ENCODE measurements at places on chromosomes 5 and 9.

GRCh38 chr9:88742483-88742882 is 207.5 kb downstream of the NXNL2 start:
- H3K27me3 ChIP-seq = peaks cover 3% of the 10 kb centered on the region
- no peaks in the 10 kb centered on the region for H3K4me1 ChIP-seq
- no peak overlapping the region for H3K27ac ChIP-seq
- no peaks in the 10 kb centered on the region for H3K36me3 ChIP-seq

GRCh38 chr9:124482431-124483031 is 24.7 kb downstream of the NR5A1 start:
- no peak for DNase-seq
- no peaks in the 10 kb centered on the region for H3K36me3 ChIP-seq
- no peak overlapping the region for H3K4me3 ChIP-seq
- no peak overlapping the region for H3K27ac ChIP-seq
- peaks cover 12% of the 10 kb centered on the region for H3K27me3 ChIP-seq

- DNase-seq = no peak
- no peaks in the 10 kb centered on the region for H3K36me3 ChIP-seq
- H3K4me1 ChIP-seq = no peaks in the 10 kb centered on the region
- H3K27ac ChIP-seq = no peak overlapping the region
Observed at GRCh38 chr5:118551031-118551430, 437.3 kb downstream of the DTWD2 start.

GRCh38 chr9:3879315-3879714 is 353.5 kb upstream of the RFX3 start:
- H3K4me3 ChIP-seq = no peak overlapping the region
- H3K27me3 ChIP-seq = no peaks in the 10 kb centered on the region
- H3K4me1 ChIP-seq = peaks cover 2% of the 10 kb centered on the region
- no peak for DNase-seq
- peaks cover 2% of the 10 kb centered on the region for H3K36me3 ChIP-seq
- H3K27ac ChIP-seq = no peak overlapping the region

GRCh38 chr5:174520420-174521396 is 203.7 kb upstream of the MSX2 start:
- H3K27me3 ChIP-seq = peaks cover 1% of the 10 kb centered on the region
- H3K4me3 ChIP-seq = no peak overlapping the region
- no peak for DNase-seq
- no peaks in the 10 kb centered on the region for H3K36me3 ChIP-seq

GRCh38 chr5:135557076-135557838 is 21.5 kb upstream of the NEUROG1 start:
- peaks cover 25% of the 10 kb centered on the region for H3K27me3 ChIP-seq
- H3K27ac ChIP-seq = no peak overlapping the region
- H3K36me3 ChIP-seq = peaks cover 1% of the 10 kb centered on the region
- no peak overlapping the region for H3K4me3 ChIP-seq

DNA sequence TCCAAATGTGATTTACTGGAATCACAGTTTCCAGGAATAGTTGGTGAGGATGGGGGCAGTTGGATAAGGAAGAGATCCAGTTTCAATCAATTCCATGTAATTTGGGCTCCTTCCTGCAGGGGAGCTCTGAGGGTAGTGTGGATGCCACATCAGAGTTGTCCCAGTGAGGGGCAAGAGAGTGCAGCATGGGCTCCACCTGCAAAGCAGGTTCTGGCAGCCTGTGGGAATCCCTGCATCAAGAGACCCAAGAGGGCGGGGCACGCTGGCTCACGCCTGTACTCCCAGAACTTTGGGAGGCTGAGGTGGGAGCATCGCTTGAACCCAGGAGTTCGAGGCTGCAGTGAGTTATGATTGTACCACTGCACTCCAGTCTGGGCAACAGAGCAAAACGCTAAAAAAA is 188.5 kb downstream of the CACNA1B start:
- no peak overlapping the region for H3K4me3 ChIP-seq
- H3K36me3 ChIP-seq = no peaks in the 10 kb centered on the region
- H3K27ac ChIP-seq = no peak overlapping the region
- peaks cover 3% of the 10 kb centered on the region for H3K4me1 ChIP-seq
- H3K27me3 ChIP-seq = peaks cover 15% of the 10 kb centered on the region

GRCh38 chr5:151208481-151208914 is 15.4 kb downstream of the CCDC69 start:
- no peak overlapping the region for H3K27ac ChIP-seq
- no peaks in the 10 kb centered on the region for H3K27me3 ChIP-seq
- peaks cover 41% of the 10 kb centered on the region for H3K4me1 ChIP-seq
- DNase-seq = no peak
- no peak overlapping the region for H3K4me3 ChIP-seq

GRCh38 chr9:123741214-123741613 is 188.7 kb downstream of the DENND1A start:
- H3K36me3 ChIP-seq = no peaks in the 10 kb centered on the region
- DNase-seq = no peak
- no peak overlapping the region for H3K4me3 ChIP-seq

DNA sequence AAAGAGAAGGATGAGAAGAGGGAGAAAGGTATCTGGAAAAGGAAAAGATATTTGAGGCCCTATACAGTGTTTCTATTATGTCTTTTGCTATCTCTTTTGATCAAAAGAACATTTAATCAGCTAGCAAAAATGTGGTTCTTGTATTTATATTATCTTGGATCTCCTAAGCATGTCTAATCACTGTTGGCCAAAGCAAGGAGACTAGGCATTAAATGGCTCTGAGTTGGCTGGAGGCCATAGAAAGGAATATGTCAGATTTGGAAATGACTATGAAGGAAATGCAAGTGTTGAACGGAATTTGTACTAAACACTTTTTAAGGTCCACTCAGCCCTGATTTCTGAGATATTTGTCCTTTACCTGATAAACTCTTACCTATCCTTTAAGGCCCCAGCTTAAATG is 22.4 kb upstream of the THG1L start:
- DNase-seq = no peak
- no peaks in the 10 kb centered on the region for H3K36me3 ChIP-seq
- no peaks in the 10 kb centered on the region for H3K4me1 ChIP-seq
- no peak overlapping the region for H3K4me3 ChIP-seq

DNA sequence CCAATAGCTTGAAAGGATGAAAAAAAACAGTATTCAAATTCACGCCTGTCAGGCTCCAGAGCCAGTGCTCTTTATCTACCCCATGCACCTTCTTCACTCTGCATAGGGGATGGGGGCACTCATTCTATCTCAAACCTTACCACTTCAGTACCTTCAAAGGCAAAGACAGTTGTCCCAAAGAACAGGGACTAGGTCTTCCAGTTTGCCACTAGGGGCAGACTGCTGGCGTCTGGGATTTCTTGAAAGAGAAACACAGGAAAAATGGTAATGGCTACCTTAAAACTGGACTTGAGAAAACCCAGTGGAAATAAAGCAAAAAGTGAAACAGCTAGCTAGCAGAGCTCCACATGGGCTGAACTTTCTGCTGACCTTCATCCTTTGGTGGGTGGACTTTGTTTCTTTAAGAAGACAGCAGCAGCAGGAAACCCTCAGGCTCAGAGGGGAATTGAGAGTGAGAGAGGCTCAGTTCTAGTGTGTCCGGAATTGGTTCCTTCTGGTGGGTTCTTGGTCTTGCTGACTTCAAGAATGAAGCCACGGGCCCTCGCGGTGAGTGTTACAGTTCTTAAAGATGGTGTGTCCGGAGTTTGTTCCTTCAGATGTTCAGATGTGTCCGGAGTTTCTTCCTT is 41.0 kb upstream of the SLC36A1 start:
- no peak overlapping the region for H3K4me3 ChIP-seq
- no peaks in the 10 kb centered on the region for H3K36me3 ChIP-seq
- peaks cover 2% of the 10 kb centered on the region for H3K4me1 ChIP-seq
- H3K27ac ChIP-seq = no peak overlapping the region
- no peak for DNase-seq

GRCh38 chr9:20398536-20399338 is 223.6 kb downstream of the MLLT3 start:
- DNase-seq = no peak
- no peaks in the 10 kb centered on the region for H3K27me3 ChIP-seq
- H3K4me1 ChIP-seq = no peaks in the 10 kb centered on the region
- H3K4me3 ChIP-seq = no peak overlapping the region
- no peaks in the 10 kb centered on the region for H3K36me3 ChIP-seq

- peak; percentile 34 for DNase-seq
- peak overlapping the region; percentile 98 for H3K27ac ChIP-seq
- H3K27me3 ChIP-seq = no peaks in the 10 kb centered on the region
- peak overlapping the region; percentile 99 for H3K4me3 ChIP-seq
- peaks cover 56% of the 10 kb centered on the region for H3K4me1 ChIP-seq
Observed at GRCh38 chr9:36144309-36145232, 8.0 kb downstream of the GLIPR2 start.

- no peak for DNase-seq
- no peak overlapping the region for H3K27ac ChIP-seq
- H3K4me3 ChIP-seq = no peak overlapping the region
- no peaks in the 10 kb centered on the region for H3K36me3 ChIP-seq
- peaks cover 9% of the 10 kb centered on the region for H3K27me3 ChIP-seq
Observed at GRCh38 chr5:7756453-7756852, 94.5 kb downstream of the CFAP90 start.

GRCh38 chr9:98373609-98374008 is 118.2 kb upstream of the TBC1D2 start:
- no peak overlapping the region for H3K27ac ChIP-seq
- H3K36me3 ChIP-seq = no peaks in the 10 kb centered on the region
- peaks cover 9% of the 10 kb centered on the region for H3K4me1 ChIP-seq

GRCh38 chr5:173472784-173473278 is 143.6 kb downstream of the BOD1 start:
- no peak overlapping the region for H3K27ac ChIP-seq
- H3K36me3 ChIP-seq = no peaks in the 10 kb centered on the region
- no peak for DNase-seq
- peaks cover 3% of the 10 kb centered on the region for H3K27me3 ChIP-seq

DNA sequence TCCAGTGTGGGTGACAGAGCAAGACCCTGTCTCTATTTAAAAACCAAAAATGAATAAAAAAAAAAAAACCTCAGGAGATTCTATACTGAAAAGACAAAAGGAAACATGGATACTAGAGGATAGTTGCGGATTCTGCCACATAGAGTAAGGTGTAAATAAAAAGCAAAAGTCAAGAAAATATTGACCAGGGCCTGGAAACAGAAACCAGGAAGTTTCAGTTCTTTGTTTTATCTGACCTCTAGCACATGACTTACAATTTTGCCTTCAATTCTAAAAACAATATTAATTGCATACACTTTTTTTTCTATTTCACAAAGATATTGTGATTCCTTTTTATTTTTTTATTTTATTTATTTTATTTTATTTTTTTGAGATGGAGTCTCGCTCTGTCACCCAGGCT is 96.2 kb upstream of the NMUR2 start:
- H3K4me1 ChIP-seq = peaks cover 7% of the 10 kb centered on the region
- H3K36me3 ChIP-seq = no peaks in the 10 kb centered on the region
- no peak overlapping the region for H3K27ac ChIP-seq
- H3K4me3 ChIP-seq = no peak overlapping the region

- H3K36me3 ChIP-seq = no peaks in the 10 kb centered on the region
- no peak for DNase-seq
- no peaks in the 10 kb centered on the region for H3K27me3 ChIP-seq
- H3K4me3 ChIP-seq = no peak overlapping the region
Observed at GRCh38 chr9:25260046-25260445, 418.2 kb downstream of the TUSC1 start.

GRCh38 chr5:159873680-159874079 is 42.6 kb upstream of the ADRA1B start:
- no peak for DNase-seq
- H3K36me3 ChIP-seq = no peaks in the 10 kb centered on the region

DNA sequence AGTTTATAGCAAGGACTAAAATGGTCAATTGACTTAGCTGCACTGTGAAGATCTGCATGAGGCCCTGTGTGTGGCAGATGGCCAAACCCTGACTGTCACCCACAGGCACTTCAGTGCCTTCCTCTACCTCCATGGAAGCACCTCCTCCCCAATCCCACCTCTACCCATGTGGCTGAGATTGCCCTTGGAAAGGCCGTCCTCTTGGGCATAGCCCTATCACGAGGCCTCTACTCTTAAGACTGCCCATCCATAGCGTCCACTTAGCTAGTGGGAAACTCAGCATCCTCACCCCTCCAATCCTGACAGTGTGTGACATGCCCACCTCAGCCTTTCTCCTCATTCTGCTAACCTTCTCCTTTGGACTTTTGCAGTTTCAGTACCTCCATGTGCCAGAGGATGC is 510.2 kb downstream of the BNC2 start:
- H3K4me1 ChIP-seq = no peaks in the 10 kb centered on the region
- DNase-seq = no peak
- no peak overlapping the region for H3K4me3 ChIP-seq
- no peaks in the 10 kb centered on the region for H3K27me3 ChIP-seq
- H3K27ac ChIP-seq = no peak overlapping the region

GRCh38 chr5:147887026-147887627 is 8.6 kb downstream of the SCGB3A2 start:
- peaks cover 6% of the 10 kb centered on the region for H3K27me3 ChIP-seq
- no peak overlapping the region for H3K27ac ChIP-seq
- no peak for DNase-seq
- no peaks in the 10 kb centered on the region for H3K4me1 ChIP-seq

GRCh38 chr9:91817493-91818224 is 132.4 kb downstream of the ROR2 start:
- no peak for DNase-seq
- no peak overlapping the region for H3K27ac ChIP-seq
- H3K4me1 ChIP-seq = no peaks in the 10 kb centered on the region
- no peaks in the 10 kb centered on the region for H3K36me3 ChIP-seq
- H3K4me3 ChIP-seq = no peak overlapping the region

DNA sequence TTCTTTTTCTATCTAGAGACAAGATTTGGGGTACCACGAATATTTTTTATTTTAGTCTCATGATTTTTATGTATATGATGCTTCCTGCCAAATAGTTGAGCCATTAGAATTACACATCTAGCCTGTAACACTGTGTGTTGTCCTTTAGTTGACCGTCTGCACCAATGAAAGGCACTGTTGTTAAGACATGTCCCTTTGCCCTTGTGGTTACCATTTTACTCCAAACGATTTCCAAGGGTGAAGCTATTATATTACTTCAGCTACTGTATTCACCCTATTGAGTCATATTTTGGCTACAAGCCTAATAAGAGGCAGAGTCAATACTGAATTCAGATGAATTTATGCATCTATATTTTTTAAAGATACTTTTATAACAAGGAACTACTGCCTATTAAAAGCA is 207.6 kb downstream of the CETN3 start:
- peaks cover 3% of the 10 kb centered on the region for H3K27me3 ChIP-seq
- H3K4me1 ChIP-seq = no peaks in the 10 kb centered on the region
- no peak for DNase-seq
- no peaks in the 10 kb centered on the region for H3K36me3 ChIP-seq

DNA sequence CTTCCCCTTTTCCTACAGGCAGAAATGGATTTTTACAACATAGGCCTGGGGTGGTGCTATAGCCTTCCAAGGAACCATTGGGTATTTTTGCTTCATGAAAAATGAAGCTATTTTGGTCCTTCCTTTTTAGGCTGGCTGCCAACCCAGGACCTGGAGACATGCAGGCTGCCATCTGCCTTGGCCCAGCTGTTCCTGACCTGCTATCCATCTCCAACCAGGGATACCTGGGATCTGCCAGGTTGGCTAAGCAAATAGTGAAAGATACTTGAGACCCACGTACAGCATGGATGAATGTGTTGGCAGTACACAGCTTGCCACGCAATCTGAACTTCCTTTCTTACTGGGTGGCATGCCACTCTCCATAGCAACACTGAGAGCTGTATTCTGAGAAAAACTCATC is 31.1 kb downstream of the MRPS27 start:
- no peaks in the 10 kb centered on the region for H3K27me3 ChIP-seq
- H3K4me1 ChIP-seq = peaks cover 12% of the 10 kb centered on the region

GRCh38 chr5:76535577-76535976 is 87.6 kb downstream of the F2RL2 start:
- no peak for DNase-seq
- H3K4me3 ChIP-seq = no peak overlapping the region
- H3K36me3 ChIP-seq = no peaks in the 10 kb centered on the region
- no peaks in the 10 kb centered on the region for H3K4me1 ChIP-seq

GRCh38 chr5:157518963-157519362 is 56.6 kb downstream of the ADAM19 start:
- H3K4me1 ChIP-seq = peaks cover 38% of the 10 kb centered on the region
- DNase-seq = no peak
- no peak overlapping the region for H3K4me3 ChIP-seq

Data from memory B cell (primary cell).